NCI-H1436 (cell line): ENCODE measurements at places on chromosomes 11 and 22.

- no peak for DNase-seq
These were observed 51.8 kb upstream of the LIN7C start for GRCh38 chr11:27558401-27558800.

GRCh38 chr11:41031551-41032060, 427.8 kb downstream of the LRRC4C start:
- no peak for DNase-seq

DNA sequence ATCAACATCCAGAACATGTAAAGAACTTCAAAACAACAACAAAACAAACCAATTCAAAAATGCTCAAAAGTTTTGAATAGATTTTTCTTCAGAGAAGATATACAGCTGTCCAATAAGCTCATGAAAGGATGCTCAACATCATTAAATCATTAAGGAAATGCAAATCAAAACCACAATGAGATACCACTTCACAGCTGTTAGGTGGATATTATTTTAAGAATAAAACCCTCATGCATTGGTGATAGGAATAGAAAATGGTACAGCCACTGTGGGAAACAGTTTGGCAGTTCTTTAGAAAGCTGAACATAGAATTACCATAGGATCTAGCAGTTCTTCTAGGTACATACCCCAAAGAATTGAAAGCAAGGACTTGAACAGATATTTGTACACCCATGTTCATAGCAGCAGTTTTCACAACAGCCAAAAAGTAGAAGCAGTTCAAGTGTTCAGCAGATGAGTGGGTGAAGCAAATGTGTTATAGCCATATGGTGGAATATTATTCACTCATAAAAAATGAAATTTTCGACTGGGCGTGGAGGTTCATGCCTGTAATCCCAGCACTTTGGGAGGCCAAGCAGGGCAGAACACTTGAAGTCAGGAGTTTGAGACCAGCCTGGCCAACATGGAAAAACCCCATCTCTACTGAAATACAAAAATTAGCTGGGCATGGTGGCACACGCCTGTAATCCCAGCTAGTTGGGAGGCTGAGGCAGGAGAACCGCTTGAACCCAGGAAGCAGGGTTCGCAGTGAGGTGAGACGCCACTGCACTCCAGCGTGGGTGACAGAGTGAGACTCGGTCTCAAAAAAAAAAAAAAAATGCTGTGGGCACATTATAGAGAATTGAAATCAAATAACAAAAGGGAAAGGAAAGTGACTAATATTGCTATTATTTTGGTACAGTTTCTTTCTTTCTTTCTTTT, 42.9 kb downstream of the CBL start:
- no peak for DNase-seq

DNA sequence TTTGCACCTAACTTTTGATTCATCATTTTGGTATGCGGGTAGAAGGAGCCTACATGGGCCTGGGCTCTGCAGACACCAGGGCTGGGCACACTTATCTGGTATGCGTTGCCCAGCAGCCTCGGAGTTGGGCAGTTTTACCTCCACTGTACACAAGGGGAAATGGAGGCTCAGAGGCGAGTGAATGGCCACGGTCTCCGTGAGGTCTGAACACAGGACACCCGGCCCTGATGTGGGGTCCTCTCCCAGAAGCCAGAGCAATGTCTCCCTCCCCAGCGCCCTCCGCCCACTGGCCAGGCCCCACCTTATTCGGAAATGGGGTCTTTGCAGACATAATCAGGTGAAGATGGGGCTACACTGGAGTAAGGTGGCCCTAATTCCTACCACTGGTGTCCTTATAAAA, 43.7 kb downstream of the OSBPL5 start:
- no peak for DNase-seq

DNA sequence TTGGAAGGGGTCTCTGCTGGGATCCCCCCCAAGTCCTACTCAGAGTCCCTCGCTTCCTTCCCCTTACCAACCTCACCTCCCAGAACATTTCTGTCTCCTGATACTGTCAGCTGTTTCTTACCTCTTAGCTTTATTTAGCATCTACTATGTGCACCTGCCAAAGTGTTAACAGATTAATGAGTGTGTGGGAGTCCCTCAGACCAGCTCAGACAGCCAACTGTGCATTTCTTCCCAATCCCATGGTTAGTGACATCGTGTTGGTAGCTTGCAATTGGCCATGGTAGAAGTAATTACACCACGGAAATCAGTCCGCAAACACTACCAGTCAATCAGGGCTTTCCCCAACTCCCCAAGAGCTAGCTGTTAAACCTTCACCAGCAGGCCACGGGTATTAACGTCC, 150.6 kb downstream of the DSCAML1 start:
- DNase-seq: no peak

GRCh38 chr11:69073469-69073868, 24.7 kb downstream of the TPCN2 start:
- DNase-seq: no peak

DNA sequence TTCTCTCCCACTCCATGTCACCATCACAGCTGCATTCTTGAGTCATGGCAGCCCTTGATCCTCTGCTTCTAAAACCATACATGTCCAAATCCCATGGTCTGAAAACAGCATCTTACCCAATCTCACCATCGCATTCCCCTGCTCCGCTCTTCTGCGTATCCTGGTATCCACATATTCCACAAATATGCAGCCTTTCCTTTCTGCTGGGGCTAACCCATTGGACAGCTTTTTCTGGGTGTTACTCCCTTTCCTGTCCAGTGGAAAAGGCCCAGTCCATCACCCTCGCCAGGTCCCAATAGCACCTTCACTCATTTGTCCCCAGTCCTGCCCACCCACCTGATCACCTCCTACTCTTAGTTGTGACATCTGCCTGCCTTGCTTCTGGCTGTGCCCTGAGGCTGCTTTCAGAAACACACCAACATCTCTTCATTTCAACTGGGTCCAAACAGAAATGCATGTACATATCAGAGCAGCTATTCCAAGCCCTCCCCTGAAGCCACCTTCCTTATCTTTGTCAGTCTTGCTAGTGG, 237.6 kb upstream of the TBCEL start:
- DNase-seq: no peak

DNA sequence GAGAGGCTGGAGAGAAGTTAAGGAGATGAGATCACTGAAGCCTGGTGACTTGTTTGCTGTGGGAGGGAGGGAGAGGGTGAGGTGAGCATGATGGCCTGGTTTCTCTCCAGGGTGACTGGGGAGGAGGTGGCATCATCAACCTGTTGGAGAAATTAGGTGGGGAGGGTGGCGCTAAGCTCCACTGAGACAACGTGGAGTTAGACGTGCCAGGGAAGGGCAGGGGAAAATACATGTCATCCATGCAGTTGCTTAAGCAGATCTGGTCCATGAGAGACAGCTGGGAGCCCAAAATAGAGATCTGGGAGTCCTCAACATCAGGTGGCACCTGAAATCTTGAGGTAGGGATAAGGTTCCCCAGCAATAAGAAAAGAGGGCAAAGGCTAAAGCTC, 9.3 kb upstream of the MAFF start:
- no peak for DNase-seq

- DNase-seq: no peak
These were observed 601.0 kb upstream of the KIRREL3 start for GRCh38 chr11:127601578-127601977.

GRCh38 chr11:119361941-119362725, 15.6 kb upstream of the MFRP start:
- DNase-seq: no peak

DNA sequence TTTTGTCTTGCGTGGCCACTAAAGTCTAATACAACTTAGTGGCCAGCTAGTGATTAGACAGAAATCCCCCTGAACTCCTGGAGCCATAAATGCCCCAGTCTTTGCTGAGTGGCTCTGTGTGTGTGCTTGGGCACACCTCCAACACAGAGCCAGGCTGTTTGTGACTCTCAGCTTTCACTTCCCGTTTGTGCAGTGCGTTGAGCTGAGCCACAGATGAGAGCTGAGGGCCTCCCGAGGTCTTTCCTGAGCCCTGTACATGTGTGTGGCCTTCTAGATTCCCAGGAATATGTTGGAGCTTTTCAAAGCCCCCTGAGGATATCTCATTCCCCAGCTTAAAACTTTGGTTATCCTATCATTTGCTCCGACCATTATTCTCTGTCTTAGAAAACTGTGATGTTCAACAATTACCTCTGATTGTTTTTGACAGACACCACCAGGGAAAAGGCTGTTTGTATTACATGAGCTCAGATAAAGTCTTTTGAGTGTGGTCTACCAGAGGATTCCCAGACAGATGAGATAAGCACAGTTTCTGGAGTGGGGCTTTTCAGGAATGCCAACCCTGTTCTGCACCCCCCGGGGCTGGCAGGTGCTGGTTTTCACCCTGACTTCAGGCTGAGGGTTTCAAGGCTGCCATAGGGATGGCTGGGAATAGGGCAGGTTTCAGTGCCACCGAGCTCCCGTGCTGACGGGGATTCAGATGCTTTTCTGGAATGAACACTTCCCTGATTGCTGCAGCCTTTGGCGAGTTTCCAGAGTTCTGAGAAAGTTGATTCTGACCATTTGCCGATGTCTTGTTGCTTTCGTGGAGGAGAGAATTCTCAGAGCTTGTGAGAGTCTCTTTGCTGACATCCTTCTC, 23.8 kb downstream of the IGHMBP2 start:
- DNase-seq: no peak

GRCh38 chr11:47656260-47656885, 14.0 kb upstream of the MTCH2 start:
- DNase-seq: no peak

- DNase-seq: no peak
These were observed 993 bp upstream of the SFI1 start for GRCh38 chr22:31495343-31495742.

DNA sequence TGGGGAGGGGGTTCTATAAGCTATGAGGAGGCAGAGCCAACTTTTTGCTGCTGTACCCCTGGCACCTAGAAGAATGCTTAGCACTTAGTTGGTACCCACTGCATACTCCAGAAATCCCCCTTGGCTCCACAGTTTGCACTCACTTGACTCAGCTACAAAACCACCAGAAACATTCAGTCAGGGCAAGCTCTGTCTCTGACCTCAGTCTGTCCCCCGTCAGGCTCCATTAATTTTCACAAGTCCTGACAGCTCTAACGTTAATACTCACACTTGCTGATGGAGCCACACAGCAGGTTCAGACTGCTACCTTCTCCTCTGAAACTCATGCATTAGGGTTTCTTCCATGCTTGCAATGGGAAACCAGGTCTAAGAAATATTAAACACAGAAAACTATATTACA, 81.7 kb downstream of the MPPED2 start:
- no peak for DNase-seq

DNA sequence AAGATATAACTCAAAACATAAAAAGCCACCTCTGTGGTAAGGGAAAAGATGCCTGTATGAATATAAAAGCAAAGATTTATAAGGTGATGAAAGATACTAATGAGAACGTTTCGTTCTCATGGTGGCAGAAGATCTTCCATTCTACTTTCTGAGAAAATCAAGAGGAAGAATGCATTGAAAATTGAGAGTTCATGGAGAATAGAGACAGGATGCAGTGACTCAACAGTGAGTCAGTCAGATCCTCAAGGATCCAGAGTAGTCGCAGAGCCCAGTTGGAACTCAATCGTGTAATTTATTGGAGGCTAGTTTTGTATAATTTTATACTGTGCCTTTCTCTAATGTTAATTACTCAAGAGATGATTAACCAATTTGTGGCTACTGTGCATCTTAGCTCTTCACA, 73.3 kb downstream of the ENTHD1 start:
- DNase-seq: no peak

DNA sequence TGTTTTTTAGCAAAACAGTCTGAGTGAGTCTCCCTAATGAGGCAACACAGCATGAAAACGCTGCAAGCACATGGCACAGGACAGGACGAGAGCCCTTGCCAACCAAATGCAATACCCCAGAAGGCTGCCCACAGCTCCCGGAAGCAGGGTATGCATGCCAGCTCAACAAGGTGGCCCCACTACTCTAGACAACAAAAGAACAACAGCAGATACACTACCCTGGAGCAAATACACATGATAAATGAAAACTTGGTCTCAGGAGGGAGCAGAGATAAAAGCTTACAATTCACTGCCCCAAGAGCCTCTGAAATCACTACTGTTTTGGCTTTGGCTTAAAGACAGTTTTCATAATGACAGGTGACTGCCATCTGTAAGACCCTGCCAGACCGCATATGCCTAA, 785.4 kb upstream of the API5 start:
- no peak for DNase-seq

GRCh38 chr11:112321501-112322172, 61.0 kb upstream of the PLET1 start:
- DNase-seq: peak; percentile 67

DNA sequence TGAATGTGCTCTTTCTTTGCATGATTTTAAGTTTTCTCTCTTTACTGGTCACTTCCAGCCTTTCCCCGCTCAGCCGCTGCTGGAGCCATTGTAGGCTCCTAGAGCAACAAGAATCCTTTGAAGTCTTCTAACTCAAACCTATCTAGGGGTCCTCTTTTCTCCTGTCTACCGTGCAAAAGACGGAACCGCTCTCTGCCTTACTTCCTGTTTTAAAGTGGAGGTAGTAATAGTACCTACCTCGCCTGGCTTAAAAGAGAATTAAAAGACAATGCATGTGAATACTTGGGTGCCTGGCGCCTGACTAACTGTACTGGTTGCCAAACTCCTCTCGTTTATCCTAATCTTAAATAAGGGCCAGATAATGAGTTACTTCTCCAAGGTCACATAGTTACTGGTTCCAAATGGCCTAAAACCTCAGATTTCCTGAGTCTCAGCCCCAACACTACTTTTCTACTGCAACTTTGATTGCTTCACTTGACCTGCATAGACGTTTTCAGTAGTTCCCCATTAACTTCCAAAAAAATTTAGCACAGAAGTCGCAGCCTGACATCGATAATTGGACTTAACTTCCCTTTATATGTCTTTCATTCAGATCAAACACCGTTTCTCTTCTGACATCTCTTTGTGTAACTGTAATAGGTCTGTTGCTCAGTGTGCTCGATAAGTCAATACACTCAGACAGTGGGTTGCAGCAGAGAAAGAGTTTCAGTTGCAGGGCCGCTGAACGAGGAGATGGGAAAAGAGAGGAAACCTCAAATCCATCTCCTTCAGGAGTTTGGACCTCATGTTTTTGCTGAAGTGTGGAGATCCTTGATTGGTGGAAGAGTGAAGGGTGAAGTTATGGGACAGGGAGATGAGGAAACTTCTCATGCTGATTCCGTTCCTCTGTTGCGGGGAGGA, 891 bp downstream of the SAMM50 start:
- DNase-seq: no peak

- no peak for DNase-seq
These were observed 6.7 kb downstream of the APLNR start for GRCh38 chr11:57230316-57230715.

GRCh38 chr11:11401960-11402535, 49.0 kb upstream of the CSNK2A3 start:
- no peak for DNase-seq
